ENCODE measurements at places on chromosomes 13 and 19. TPM values are rescaled to one million over a fixed set of nuclear protein-coding genes. Genes with fewer than 3 reads are reported as not detected.

Gene LILRB1
- total RNA-seq: not detected

Gene ZNF528
- 26.5 TPM for total RNA-seq

Gene RETN
- total RNA-seq: not detected

Gene C13orf42
- not detected for total RNA-seq

Gene SLC35E1
- 38.9 TPM for total RNA-seq

Gene BCAM
- total RNA-seq: 5.4 TPM

Gene PSG4
- 12.4 TPM for total RNA-seq

All from regular cardiac myocyte (primary cell).